ENCODE measurements at places on chromosomes 7 and 10. TPM values are rescaled to one million over a fixed set of nuclear protein-coding genes. Genes with fewer than 3 reads are reported as not detected.

DNA sequence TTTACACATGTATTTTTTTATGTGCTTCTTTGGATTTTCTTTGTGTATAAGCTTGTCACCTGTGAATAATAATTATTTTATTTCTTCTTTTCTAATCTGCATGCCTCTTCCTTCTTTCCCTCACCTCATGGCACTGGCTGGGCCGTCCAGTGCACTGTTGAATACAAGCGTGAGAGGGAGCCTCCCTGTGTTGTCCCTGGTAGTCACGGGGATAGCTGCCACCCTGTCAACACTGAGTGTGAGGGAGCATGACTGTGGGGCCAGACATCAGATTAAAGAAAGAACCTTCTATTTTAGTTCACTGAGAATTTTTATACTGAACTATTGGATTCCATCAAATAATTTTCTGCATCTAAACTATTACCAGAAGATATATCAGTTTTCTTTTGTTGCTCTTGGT, 187.9 kb downstream of the CDC14C start:
- DNase-seq: no peak

GRCh38 chr7:98088109-98088508, 18.6 kb upstream of the LMTK2 start:
- DNase-seq: no peak

GIMAP7 gene
- 145 TPM for total RNA-seq

DNA sequence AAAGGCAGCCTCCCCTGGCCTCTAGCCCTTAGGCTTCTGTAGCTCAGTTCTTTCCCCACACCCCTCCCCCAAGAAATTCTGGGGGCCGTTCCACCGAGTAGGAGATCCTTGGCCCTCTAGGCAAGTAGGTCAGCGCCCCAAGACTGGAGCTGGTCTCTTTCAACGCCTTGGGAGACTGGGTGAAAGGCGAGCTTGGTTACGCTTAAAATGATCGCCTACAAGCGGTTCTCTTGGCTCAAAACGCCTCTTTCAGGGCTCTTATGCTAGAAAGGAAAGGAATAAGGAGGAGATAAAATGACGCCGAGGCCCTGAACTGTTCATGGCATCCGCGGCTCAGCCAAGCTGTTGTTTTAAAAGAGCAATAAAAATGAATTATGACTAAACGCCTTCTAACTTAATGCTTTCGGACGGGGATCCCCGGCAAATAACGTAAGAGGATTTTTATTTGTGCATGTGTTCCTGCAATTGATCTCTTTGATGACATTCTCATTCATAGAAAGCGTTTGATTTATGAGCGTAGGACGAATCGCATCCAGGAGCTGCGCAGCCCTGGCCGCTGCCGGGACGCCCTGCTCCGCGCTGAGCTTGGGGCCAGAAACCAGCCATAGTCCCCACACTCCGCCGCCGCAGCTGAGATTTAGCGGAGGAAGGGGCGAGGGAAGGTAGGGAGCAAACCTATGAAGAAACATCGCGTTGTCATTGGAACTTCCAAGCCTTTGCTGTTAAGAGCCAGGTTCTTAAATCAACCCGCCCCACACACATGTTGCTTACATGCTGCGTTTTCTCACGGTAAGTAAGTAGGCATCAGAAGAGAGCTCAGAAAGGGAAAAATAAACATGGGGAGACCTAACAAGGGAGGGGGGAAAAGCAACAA, 3.0 kb upstream of the HOXA1 start:
- DNase-seq: peak; percentile 48

GRCh38 chr7:111756687-111757178, 194.4 kb upstream of the IMMP2L start:
- no peak for DNase-seq

- DNase-seq: peak; percentile 8
These were observed 39.7 kb downstream of the CACNB2 start for GRCh38 chr10:18179891-18180290.

AASS gene
- 44.5 TPM for total RNA-seq

DNA sequence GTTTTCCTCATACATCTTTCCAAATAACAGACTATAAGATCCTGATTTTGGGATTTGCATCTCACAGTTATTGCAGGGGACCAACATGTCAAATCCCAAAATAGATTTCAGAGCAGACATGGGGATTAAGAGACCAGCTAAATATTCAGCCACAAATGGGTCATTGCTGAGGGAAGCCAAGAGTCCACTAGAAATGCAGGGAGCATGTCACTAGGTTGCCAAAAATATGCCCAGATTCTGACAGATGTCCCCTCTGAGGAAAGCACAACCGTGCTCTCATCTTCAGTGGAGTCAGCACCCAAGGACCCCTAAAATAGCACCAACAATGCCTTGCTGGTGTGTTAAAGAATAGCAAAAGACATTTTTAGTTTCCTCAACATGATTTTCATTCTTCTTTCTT, 56.2 kb upstream of the AGK start:
- DNase-seq: no peak

- DNase-seq: no peak
These were observed 56.6 kb downstream of the MPLKIP start for GRCh38 chr7:40077849-40078248.

DNA sequence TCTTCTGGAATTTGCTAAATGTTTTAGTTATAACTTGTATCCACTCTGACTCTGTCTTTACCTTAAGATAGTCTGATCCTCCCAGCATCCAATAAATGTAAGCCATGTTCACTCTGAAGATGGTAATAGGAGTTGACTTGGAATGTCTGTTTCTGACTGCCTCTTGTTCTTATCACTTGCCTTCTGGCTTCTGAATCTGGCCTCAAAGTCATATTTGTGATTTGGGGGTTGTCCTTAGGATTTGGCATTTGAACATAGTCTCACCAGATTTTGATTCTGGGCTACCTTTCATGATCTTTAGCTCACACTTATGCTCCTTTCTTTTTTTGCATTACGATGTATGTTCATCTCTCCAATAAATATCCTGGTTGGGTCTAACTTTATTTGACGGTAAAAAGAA, 247.0 kb downstream of the SH2D4B start:
- DNase-seq: no peak

LIPK gene
- total RNA-seq: not detected

- no peak for DNase-seq
These were observed 45.3 kb downstream of the PDLIM1 start for GRCh38 chr10:95245425-95246055.

Data from dermis blood vessel endothelial cell (primary cell).